ENCODE measurements at places on chromosomes 4 and X.

DNA sequence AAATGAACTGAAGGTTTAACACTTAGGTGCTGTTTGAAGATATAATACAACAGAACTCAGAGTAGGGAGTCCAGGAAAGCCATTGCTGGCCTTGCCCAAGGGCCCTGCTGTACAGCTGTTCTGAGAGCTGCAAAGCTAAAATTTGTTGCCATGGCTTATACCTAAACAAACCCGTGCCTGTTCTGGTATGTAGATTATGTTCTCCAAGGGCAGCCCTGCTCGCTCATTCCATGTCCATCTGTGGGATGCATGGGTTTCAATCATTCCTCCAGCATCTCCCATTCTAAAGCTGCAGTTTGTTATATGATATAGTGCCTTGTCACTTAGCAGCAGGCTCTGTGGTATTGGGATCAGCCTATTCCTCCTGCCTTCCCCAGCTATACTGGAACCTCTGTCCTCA, 80.8 kb upstream of the BMPR1B start:
- DNase-seq: no peak

DNA sequence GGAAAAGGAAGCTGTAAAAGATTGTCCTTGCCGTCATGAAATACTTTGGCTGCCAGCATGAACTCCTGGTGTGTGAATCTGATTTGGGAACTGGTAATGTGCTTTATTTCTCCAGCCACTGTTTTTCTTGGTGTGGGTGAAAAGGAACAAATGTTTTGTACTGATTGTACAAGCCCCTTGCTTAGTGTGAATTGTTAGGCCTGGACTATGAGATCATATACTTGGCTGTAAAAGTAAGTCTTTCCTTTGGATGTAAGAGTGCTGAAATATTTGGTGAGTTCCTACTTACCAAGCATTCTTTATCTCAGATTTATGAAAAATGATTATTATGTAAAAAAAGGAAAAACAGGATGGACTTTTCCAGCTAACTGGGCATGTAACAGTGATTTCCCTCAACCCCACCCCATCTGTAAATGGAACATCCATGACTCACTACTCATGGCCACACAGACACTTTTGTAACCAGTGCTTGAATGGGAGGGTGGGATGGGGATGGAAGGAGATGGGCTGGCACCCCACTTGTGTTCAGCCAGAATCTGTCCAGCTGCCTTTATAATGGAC, 6.3 kb downstream of the FNIP2 start:
- DNase-seq: no peak

DNA sequence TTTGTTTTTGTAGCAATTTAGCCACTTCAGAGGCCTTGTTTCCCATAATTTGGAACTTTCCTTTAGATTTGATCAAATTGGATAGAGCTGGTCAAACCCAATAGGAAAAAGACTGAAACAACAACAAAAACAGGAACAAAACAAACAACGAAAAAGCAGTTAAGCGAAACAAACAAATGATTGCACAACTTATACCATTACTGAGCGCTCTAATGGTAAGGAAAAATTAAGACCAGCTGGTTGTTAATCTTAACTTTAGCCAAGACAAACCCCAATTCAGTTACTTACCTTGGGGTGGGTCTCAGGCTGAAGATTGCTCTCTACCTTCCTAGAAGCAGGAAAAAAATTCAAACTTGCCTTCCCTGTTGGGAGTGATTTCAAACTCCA, 38.3 kb downstream of the SPCS3 start:
- DNase-seq: no peak

- no peak for DNase-seq
Observed at GRCh38 chrX:134623293-134624045, 34.8 kb downstream of the PLAC1 start.

DNA sequence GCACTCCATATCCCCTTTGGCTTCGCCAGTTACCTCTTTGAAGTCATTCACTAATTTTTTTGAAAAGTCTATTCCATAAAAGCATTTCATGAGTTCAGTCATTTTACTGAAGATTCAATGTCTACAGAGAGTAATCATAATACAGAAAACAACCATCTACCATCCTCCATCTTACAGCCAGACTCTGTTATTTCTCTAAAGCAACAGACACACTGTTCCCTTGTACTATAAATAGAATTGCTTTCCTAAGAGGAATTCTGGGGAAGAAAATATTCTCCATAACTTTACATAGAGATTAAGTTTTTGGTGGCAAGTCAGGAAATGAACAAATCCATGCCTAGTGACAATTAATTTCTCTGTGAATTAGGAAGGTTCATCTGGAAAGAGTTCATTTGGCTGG, 37.0 kb downstream of the XK start:
- DNase-seq: no peak

- DNase-seq: no peak
Observed at GRCh38 chrX:29231800-29232199, 644.6 kb downstream of the IL1RAPL1 start.

- no peak for DNase-seq
Observed at GRCh38 chr4:44235897-44236296, 212.7 kb downstream of the KCTD8 start.

DNA sequence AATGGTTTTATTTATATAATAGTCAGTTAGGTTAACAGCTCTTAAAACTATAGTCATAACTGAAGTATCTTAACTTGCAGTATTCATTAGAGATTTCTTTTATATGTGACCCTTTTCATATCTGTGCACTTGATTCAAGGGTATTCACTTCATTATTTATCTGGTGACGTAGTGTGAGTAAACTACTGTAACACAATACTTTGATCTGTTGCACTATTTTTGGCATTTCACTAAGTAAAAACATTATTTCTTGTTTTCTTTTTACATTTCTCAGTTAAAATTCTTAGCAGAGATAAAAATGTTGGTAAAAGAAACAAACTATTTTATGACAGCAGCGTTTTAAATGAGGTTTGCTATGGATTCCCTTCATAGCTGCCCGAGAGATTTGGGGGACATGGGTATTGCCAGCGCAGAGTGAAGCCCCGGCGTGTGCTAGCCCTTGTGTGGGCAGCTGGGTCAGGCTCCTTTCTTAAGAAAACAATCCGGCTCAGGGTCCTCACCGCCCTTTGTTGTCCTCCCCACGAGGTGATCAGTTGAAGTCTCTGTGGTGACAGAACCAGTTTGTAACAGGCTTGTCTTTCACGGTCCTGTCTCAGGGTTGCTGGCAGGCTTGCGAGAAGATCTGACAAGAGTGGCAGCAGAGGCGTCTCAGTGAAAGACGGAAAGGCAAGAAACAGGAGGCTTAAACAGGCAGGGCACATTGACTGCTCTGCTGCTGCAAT, 293.4 kb downstream of the BMPR1B start:
- DNase-seq: no peak

GRCh38 chr4:174037631-174038030, 245.8 kb downstream of the FBXO8 start:
- DNase-seq: no peak

- no peak for DNase-seq
Observed at GRCh38 chr4:8207314-8207713, 8.2 kb downstream of the SH3TC1 start.

DNA sequence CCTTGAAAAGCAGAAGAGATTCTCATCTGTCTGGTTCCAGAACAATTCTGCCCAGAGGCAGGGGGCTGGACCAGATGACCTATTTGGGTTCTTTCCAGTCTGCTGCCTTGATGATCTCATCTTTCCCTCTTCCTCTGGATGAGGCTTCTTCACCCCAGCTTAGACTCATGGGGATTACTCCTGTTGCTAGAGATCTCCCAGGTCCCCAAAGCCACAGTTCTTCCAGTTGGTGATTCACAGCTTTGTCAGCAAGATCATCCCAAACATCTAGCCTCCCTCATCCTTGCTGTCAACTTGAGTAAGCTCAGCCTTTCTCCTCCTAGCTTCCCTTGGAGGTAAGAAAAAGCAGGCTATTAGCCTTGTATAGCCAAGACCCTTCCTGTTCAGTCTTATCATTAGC, 64.2 kb upstream of the PJA1 start:
- no peak for DNase-seq

- DNase-seq: no peak
Observed at GRCh38 chr4:8794491-8794890, 77.1 kb downstream of the HMX1 start.

DNA sequence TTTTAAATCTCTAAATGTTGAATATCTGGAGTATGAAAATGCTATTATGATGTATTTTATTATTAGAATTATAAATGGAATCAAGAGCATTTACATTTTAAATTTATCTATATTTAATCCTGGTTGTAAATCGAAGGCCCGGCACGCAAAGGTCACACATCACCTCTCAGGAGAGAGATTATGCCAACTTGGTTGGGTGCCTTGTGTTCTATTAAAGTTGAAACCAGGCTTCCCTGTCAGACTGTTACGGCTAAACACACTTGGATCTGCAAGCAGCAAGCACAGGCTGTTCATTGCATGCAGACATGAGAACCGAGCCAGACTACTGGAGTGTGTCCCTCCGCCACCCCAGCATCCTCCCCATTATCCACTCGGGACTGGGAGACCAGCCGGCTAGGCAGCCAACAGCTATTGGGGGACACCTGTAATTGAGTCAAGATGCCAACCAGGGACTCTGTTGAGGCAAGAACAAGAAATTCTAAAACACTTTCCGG, 16.4 kb upstream of the SEL1L3 start:
- DNase-seq: no peak

GRCh38 chr4:89213382-89213701, 94.3 kb downstream of the GPRIN3 start:
- no peak for DNase-seq

DNA sequence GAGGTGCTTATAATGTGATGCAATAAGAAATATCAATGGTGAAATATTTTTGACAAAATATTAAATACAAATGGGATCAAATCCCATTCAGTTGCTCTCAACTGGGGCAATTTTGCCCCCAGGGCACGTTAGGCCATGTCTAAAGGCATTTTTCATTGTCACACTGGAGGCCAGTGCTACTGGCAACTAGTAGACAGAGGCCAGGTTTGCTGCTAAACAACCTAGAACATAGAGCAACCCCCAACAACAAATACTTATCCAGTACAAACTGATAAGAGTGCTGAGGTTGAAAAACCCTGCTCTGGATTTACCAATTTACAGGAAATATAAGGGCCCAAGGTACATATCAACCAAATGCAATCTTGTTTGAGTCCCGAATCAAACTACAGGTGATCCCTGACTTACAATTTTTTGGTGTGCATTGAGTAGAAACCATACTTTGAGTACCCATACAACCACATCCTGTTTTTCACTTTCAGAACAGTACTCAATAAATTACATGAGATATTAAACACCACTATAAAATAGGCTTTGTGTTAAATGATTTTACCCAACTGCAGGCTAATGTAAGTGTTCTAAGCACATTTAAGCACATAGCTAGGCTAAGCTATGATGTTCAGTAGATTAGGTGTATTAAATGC, 237.5 kb downstream of the HNRNPD start:
- no peak for DNase-seq

- DNase-seq: no peak
Observed at GRCh38 chr4:168651374-168651773, 154.5 kb downstream of the PALLD start.

GRCh38 chrX:68698942-68699341, 51.5 kb downstream of the STARD8 start:
- no peak for DNase-seq

DNA sequence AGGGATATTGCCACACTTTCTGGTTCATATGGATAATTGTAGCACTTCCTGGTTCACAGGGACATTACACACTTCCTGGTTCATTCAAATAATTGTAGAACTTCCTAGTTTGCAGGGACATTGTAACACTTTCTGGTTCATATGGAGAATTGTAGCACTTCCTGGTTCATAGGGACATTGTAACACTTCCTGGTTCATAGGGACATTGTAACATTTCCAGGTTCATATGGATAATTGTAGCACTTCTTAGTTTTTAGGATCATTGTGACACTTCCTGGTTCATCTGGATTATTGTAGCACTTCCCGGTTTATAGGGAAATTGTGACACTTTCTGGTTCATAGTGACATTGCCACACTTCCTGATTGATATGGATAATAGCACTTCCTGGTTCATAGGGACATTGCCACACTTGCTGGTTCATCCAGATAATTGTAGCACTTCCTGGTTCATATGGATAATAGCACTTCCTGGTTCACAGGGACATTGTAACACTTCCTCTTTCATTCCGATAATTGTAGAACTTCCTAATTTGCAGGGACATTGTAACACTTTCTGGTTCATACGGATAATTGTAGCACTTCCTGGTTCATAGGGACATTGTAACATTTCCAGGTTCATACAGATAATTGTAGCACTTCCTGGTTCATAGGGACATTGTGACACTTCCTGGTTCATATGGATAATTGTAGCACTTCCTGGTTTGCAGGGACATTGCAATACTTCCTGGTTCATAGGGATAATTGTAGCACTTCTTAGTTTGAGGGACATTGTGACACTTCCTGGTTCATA, 59.2 kb upstream of the CD99 start:
- DNase-seq: no peak

DNA sequence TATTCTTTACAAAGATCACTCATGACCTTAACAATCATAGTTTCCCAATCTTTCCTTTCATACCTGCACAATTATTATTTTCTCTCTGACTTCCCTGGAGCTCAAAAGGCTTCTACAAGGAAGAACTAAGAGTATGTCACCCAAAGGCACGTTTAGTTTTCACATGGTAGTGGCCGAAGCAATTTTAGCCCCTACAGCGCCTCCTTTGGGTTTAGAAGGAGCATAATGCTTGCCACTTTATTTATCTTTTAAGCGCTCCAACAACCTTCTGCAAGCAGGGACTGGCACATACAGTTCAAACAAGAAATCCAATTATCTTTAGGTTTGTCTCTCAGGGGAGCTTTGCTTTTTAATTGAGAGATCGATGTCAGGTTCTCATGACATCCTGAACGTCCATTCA, 42.0 kb upstream of the IGSF1 start:
- no peak for DNase-seq

DNA sequence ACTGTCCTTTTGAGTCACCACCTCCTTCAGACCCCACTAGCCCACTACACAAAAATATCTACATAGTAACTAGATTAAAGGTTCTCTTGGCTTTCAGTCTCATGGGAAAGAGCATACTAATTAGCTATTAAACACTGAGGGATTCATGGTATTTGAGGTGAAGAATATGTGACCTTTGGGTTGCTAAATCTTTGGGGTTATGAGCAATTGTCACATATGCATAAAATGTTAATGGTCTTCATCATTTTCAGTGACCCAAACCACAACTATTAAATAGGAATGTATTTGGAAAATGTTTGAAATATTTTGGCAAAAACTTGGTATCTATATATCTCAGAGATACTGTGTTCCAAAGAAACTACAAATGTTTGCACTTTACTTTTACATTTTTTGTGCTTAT, 365.1 kb downstream of the MAGEB5 start:
- DNase-seq: no peak

- DNase-seq: no peak
Observed at GRCh38 chrX:4935846-4936245, 1222.4 kb upstream of the PRKX start.

GRCh38 chr4:111773858-111774257, 371.4 kb upstream of the FAM241A start:
- DNase-seq: no peak

- DNase-seq: no peak
Observed at GRCh38 chrX:100418556-100418955, 8.5 kb upstream of the PCDH19 start.
